ENCODE measurements at places on chromosomes 6 and 20. TPM values are rescaled to one million over a fixed set of nuclear protein-coding genes. Genes with fewer than 3 reads are reported as not detected.

Gene EDN1
- under 0.01 TPM for total RNA-seq

Gene THEMIS
- total RNA-seq = not detected

Gene SIRPB2
- total RNA-seq = not detected

Gene NRSN1
- total RNA-seq = not detected

Gene ENPP3
- under 0.01 TPM for total RNA-seq

Gene LAMA4
- total RNA-seq = 128 TPM

Gene BHLHE23
- total RNA-seq = not detected

Gene TBXT
- total RNA-seq = not detected

Gene PGC
- not detected for total RNA-seq

Gene SYCP2
- not detected for total RNA-seq

Gene RPP40
- total RNA-seq = 22.0 TPM

Gene BPIFB1
- total RNA-seq = not detected
